ENCODE measurements at places on chromosomes 5 and 9. TPM values are rescaled to one million over a fixed set of nuclear protein-coding genes. Genes with fewer than 3 reads are reported as not detected.

DNA sequence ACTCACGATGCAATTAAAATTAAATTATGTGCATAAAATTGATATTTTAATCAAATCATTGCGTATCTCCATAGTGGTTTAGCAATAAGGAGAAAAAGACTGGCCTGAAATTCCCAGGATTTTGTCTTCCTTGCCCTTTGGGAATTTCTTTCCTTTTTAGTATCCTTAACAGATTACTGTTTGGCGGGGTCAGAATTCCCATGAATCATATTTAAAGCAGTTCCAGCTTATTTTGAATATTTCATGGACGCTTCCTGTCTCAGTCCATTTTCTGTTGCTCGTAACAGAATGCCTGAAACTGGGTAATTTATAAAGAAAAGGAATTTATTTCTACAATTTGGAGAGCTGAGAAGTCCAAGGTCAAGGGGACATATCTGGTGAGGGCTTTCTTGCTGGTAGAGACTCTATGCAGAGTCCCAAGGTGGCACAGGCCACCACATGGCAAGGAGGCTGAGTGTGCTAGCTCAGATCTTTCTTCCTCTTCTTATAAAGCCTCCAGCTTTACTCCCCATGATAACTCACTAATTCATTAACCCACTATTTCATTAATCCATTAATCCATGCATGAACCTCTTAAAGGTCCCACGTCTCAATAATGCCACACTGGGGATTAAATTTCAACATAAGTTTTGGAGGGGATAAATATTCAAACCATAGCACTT is 37.8 kb downstream of the CDH6 start:
- no peak for DNase-seq

- no peak for DNase-seq
Observed at GRCh38 chr5:126137891-126138280, 285.3 kb upstream of the GRAMD2B start.

Gene PCDHB10
- 2.9 TPM for total RNA-seq

Gene DND1
- 1.6 TPM for total RNA-seq

DNA sequence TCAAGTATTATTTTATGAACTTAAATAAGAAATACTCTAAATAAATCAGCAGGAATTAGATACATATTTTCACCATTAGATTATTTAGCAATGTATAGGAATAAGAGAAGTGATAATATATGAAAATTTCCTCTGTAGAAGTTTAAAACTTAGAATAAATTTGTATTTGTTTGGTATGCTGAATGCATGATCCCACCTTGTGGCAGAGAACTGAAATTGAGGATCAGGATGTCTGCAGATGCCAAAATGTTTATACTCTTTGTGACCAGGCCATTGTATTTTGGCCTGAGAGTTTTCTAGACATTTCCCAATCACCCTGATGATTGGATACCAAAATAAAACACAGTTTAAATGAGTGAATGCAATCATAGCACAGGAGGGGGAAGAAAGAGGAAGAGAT is 6.3 kb downstream of the TYRP1 start:
- no peak for DNase-seq

Gene ROPN1L
- 0.70 TPM for total RNA-seq

- DNase-seq = no peak
Observed at GRCh38 chr9:100590481-100590880, 12.6 kb downstream of the CAVIN4 start.

Gene STPG3
- not detected for total RNA-seq

Gene BAAT
- total RNA-seq = not detected

GRCh38 chr9:133592731-133593409 is 16.3 kb downstream of the FAM163B start:
- no peak for DNase-seq

Gene C6
- total RNA-seq = 0.38 TPM

DNA sequence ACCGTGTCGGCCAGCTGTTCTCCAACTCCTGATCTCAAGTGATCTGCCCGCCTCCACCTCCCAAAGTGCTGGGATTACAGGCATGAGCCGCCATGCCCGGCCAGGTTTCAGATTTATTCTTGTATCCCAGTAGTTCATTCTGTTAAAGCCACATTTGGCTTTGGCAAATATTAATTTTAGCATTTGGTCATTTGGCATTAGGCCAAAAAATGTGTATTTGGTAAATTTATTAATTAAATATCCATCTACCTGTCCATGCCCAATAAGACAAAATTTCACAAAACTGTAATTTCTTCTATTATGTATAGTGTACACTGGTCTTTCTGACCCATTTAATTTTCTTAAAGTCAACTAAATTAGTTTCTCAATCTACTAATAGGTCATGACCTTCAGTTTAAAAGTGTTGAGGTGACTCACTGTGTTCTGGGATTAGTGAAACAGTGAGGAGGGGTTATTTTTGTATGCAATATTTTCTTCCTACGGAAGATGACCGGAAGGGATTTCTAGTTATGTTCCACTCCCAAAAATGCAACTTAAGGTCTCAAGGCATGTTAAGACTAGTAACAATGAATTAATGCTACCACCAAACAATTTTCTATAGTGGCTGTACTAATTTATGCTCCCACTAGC is 21.0 kb downstream of the OSTF1 start:
- no peak for DNase-seq

GRCh38 chr5:16736158-16736995 is 119.6 kb upstream of the RETREG1 start:
- DNase-seq = peak; percentile 79

Gene TEX48
- total RNA-seq = not detected

DNA sequence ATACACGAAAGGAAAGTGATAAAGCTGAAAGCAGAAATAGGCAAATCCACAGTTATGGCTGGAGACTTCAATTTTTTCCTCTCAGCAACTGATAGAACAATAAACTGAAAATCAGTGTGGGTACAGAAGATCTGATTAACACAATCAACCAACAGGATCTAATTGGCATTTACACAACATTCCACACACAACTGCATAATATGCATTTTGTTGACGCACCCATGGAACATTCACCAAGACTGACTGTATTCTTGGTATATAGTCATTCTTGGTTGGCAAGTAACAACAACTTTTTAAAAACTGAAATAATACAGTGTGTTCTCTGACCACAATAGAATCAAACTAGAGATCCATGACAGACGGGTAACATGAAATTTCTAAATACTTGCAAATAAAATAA is 218.7 kb upstream of the S1PR3 start:
- DNase-seq = no peak

DNA sequence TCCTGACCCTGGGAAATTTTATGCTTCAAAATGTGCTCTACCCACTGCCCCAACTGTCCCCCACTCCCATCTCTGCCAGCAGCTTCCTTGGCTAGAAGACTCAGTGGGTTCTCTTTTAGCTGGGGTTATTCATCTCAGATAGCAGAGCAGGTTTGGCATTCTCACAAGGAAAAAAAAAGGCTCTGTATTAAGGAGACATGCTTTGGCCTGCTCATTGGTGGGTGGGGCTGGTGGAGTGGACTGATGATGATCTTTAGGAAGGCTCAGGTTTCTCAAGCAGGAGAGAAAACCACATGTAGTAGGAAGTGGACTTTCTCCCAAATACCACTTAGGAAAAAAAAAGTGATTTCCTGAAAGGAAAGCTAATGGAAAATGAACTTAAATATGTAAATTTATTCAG is 279.2 kb upstream of the ZNF462 start:
- DNase-seq = no peak

DNA sequence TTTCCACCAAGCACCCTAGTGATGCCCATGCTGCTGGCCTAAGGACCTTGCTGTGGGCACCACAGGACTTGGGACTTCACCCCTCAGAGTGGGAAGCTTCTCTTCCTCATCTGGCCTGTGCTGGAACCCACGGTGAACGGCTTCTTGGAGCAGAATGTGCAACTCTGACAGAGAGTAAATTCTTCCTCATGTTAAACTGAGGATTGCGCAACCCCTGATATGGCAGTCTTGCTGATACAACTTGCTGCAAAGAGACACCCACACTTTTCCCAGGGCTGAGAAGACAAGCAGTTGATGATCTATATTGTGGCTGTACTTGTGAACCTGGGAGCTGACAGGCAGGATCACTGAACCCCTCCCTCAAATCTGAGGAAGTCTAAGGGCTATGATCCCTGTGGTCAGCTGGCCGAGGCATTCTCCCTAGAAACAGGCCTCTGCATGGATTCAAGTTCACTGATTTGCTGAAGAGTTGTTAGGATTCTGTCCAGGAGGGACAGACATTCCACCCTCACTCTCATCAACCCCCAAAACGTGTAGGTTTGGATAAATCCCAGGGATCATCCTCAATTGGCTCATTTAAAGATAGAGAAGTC is 307.2 kb downstream of the MTRR start:
- DNase-seq = no peak

DNA sequence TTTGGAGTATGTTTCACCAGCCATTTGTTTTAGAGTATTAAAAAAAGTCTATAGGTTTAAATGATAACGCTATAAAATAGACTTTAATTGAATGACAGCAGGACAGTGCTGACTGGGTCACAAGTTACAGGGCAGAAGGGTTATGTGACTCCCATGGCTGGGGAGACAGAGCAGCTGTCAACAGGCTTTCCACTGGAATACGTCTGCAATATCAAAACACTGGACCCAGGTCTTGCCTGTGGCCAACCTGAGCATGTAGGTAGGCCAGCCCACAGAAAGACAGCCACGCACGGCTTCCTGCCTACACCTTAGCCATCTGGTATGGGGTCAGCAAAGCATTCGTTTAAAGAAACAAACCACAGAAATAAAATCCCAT is 80.7 kb downstream of the OTULIN start:
- no peak for DNase-seq

Gene CCDC152
- total RNA-seq = 16.1 TPM

- no peak for DNase-seq
Observed at GRCh38 chr5:35002459-35002858, 45.3 kb downstream of the AGXT2 start.

- DNase-seq = no peak
Observed at GRCh38 chr5:1936901-1937300, 54.2 kb upstream of the IRX4 start.

DNA sequence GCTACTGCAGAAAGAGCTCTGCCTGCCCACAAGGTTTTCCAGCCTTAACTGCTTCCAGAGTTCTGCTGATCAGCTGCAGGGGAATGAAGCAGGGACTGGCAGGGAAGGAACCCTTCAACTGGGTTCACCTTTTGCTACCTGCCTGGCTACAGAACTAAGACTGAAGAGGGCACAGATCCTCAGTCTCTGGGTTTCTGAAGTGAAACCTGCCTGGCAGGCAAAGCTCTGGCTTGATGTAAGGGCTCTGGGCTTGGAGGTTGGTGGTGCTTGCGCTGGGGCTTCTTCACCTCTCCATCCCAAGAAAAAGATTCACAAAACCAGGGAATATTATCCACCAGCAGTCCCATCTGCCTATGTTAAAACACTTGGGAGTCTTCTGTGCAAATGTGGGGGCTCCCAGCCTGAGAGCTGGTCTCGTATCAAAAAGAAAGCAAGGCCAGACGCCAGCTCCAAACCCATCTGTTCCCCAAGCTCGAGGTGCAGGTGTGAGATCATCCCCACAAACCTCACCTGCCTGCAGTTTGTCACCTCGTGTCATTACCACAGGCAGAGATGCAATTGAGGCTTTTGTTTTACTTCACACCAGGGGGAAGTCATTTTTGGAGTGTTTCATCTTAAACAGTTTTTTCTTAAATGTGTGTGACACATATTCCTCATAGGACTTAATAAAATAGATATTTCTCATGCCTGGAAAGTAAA is 58.3 kb downstream of the BNC2 start:
- DNase-seq = no peak

Gene C5
- 59.5 TPM for total RNA-seq

- DNase-seq = no peak
Observed at GRCh38 chr5:76210946-76211345, 127.8 kb downstream of the SV2C start.

- peak; percentile 50 for DNase-seq
Observed at GRCh38 chr9:6667633-6668280, 22.2 kb upstream of the GLDC start.

DNA sequence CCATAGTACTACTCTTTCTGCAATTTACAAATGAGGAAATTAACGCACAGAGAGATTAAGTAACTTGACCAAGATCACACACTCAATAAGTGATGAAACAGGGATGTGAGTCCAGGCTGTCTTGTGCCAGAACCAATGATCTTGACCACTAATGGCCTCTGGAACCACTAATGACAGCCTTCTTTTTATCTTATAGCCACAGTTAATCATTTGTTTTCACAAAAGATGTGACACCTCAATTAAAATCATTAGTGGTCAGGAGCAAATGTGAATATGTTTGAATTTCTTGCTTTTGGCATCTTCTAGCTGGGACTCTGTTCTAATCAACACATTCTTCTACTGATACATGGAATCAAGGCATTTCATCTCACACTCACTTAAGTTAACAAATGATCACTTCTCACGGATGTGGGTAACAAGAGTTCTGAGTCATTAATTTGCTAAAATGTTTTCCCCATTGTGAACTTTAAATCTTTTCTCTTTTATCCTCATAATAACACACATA is 102.7 kb upstream of the CD180 start:
- DNase-seq = no peak

DNA sequence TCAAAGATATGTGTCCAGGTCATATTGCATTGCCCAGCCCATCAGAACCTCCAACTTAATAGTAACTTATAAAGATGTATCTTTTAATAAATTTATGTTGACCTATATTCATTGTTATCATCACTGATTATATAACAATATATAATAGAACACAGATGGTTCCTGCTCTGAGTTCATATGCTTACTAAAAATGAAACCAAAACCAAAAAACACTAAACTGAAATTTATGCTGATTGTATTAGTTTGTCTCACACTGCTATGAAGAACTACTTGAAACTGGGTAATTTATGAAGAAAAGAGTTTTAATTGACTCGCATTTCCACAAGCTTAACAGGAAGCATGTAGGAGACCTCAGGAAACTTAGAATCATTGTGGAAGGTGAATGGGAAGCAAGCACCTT is 462.5 kb upstream of the TYRP1 start:
- DNase-seq = no peak

Gene COL5A1
- 57.3 TPM for total RNA-seq

DNA sequence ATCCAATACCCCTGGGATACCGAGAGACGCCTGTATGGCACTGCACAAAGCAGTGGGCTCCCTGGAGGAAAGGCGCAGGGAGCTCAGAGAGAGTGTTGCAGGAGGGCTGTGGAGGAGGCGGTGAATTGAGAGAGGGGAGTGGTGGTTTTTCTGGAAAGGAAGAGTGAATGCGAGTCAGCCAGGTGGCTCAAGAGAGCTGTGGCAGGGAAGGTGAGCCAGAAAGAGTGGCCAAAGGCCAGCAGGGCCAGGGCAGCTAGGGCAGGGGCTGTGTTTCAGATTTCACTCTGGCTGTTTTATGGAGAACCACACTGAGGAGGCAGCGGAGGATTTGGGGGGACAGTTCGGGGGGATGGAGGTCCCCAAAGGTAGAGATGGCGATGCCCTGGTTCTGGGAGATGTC is 13.0 kb upstream of the DAB2IP start:
- no peak for DNase-seq

DNA sequence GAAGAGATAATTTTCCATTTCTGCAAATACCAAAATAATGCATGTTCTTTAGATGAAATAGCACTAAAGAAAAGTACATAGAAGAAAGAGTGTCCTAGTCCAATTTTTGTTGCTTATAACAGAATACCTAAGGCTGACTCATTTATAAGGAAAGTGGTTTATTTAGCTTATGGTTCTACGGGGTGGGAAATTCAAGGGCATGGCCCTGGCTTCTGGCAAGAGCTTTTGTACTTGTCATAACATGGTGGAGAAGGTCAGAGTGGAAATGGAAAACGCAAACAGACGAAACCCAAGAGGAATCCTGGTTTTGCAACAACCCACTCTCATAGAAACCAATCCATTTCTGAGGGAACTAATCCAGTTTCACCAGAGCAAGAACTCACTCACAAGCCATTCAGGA is 283.7 kb downstream of the CSNK1G3 start:
- DNase-seq = no peak

Gene GFI1B
- 0.29 TPM for total RNA-seq

Gene C9orf153
- total RNA-seq = 0.99 TPM

Gene CATSPER3
- 0.68 TPM for total RNA-seq
